Memory B cell (primary cell): ENCODE measurements at places on chromosomes 1 and 21.

- DNase-seq, result no peak
Observed at GRCh38 chr1:32178380-32179192, 889 bp upstream of the TXLNA start.

DNA sequence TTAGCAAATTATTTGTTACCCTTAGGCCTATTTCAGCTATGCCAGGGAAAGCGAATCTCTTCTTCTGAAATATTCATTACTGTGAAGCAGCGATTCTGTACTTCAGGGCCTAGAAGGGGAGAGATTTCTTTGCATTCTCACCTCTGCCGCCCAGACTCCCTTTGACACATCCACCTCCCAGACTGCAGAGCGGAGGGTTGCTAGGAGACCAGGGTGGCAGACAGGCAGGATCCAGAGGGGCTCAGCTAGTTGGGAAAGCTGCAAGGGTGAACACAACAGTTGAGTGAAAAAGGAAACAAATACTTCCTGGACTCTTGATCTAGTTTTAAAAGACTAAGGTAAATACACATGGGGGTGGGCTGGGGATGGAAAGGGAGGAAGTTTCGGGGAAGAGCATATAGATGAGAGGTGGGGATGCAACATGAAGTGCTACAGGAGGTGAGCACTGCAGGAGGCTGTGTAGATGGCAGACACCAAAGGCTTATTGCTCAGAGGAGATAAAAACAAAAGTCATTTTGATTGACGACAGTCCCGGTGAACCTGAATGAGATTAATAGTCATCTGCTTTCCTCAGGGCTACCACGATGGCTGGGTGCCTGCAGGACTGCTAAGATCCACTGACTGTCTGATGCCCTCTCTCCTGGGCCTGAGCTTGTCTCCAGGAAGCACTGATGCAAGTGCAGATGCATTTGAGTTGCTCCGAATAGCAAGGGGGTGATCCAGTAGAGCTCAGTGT, 26.4 kb upstream of the RAB3GAP2 start:
- no peak for DNase-seq

DNA sequence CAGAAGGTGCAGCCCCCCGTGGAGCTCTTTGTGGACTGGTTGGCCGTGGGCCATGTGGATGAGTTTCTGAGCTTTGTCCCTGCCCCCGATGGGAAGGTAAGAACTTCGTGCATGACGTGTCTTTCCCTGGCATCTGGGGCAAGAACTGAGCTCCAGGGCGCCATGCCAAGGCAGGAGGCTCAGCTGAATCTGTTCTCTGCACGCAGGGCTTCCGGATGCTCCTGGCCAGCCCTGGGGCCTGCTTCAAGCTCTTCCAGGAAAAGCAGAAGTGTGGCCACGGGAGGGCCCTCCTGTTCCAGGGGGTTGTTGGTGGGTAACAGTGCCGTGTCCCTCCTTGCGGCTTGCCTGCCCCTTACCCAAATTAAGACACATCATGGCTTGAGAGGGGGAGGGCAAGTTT, 27.7 kb downstream of the PADI3 start:
- no peak for DNase-seq

GRCh38 chr1:9784508-9785133, 39.1 kb downstream of the CLSTN1 start:
- DNase-seq, result peak; percentile 53

DNA sequence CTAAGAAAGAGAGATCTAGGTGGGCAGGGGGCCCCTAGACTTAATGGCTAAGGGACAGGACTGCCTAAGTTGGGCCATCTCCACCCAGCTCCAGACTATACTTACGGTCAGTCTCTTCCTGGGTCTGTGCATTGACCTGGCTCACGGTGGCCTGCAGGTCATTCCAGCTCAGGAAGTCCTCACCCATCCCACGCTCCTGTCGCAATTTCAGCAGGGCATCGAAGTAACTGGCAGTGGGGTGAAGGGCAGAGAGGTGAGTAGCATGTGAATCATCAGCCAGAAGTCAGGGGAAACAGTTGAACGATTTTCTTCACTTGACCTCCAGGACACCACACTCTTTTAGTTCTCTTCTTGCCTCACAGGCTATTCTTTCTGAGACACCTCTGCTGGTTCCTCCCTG, 20.5 kb downstream of the IQGAP3 start:
- DNase-seq, result no peak

DNA sequence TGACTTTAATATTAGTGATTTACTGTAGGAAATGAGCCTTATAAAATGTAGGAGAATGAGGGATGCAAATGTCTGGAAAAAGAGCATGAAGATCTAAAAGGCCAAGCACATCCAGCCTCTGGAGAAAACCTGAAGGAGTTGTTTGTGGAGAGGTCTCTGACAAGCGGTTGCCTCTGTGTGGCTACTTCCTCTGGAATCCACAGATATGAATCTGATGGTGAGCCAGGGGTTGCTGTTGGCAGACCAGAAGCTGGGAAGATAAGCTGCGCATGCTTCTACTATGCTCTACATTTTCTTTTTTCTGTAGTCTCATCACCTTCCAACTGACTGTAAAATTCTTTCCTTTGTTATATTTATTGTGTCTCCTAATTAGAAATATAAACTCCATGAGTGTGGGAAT, 248.6 kb downstream of the OLFM3 start:
- DNase-seq, result no peak

DNA sequence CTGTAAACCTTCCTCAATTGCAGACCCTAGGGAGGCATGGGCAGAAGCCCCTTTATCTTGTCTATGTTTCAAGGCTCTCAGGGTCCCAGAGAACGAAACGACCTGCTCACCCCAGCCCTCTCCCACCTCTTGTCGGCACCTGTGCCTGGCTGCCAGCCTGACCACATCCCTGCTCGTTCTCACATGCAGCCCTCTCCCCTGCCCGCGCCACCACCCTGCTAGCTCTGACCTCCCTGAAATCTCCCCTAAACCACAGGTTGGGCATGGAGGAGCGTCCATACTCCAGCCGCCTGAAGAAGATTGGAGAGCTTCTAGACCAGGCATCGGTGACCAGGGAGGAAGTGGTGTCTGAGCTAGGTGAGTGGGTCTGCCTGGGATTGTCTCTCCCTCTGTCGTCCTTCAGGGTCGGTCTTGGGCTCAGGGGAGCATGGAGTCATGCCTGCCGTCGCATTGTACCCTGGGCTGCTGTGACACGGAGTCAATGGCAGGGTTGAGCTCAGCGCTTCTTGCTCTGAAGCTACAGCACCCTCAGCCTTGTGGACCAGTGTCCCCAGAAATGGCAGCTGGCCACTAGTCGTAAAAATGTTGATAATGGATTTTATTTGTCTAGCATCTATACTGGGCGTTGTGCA, 3.6 kb downstream of the ADPRS start:
- no peak for DNase-seq
